ENCODE measurements at places on chromosomes 13 and 19. TPM values are rescaled to one million over a fixed set of nuclear protein-coding genes. Genes with fewer than 3 reads are reported as not detected.

DNA sequence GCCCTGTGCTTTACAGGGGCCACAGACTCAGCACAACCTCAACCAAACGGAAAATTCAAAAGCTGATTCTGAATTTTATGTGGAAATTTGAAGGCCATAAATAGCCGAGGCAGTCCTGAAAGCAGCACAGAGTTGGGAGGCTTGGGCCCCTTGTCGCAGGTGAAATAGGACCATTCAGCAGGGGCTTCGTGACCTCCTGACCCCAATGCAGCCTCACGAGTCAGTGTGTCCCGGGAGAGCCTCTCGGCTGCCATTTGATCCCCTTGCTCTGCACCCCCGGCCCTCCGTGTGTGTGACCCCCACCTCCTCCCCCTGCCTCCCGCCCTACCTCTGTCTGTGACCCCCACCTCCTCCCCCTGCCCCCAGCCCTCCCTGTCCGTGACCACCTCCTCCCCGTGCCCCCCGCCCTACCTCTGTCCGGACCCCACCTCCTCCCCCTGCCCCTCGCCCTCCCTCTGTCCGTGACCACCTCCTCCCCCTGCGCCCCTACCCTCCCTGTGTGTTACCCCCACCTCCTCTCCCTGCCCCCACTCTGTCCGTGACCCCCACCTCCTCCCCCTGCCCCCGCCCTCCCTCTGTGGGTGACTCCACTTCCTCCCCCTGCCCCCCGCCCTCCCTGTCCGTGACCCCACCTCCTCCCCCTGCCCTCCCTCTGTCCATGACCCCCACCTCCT lies 41.7 kb upstream of the TFDP1 start:
- H3K4me1 ChIP-seq: no peaks in the 10 kb centered on the region
- no peak overlapping the region for H3K4me3 ChIP-seq
- H3K27ac ChIP-seq: no peak overlapping the region
- H3K27me3 ChIP-seq: no peaks in the 10 kb centered on the region
- DNase-seq: no peak

DNA sequence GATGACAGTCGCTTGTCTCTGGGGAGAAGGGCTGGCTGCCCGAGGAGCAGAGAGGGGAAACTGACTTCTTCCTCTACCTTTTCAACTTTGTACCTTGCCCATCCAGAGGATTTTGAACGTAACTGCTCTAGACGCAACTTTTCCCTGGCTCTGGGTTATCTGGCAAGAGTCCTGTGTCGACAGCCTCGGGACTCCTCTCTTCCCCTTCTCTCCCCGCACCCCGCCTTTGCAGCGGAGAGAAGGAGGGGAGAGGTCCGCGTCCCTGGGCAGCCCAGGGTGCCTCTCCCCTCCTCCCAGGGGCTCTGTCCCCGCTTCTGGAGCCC lies 574 bp downstream of the SH3GL1 start:
- DNase-seq: peak; percentile 60
- peak overlapping the region; percentile 94 for H3K4me3 ChIP-seq
- no peaks in the 10 kb centered on the region for H3K36me3 ChIP-seq
- peaks cover 57% of the 10 kb centered on the region for H3K4me1 ChIP-seq
- no peaks in the 10 kb centered on the region for H3K27me3 ChIP-seq
- H3K27ac ChIP-seq: peak overlapping the region; percentile 89

DNA sequence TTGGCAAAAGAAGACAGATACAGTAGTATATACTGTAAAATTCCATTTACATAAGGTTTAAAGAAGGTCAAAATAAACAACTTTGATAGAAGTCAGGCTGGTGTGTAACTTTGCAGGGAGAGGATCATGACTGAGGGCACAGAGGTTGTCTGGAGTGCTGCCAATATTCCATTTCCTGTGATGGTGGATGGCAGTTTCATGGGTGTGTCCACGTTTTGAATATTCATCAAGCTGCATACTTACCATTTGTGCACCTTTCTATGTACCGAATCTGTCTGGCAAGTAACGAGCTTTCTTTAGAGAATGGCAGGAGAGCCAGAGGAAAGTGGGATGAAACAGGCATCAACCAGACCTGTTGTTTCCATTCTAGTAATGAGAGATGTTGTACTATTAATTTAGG lies 420.5 kb upstream of the HTR2A start:
- DNase-seq: no peak
- no peaks in the 10 kb centered on the region for H3K36me3 ChIP-seq
- H3K27ac ChIP-seq: no peak overlapping the region
- H3K27me3 ChIP-seq: no peaks in the 10 kb centered on the region
- H3K4me3 ChIP-seq: no peak overlapping the region

GRCh38 chr19:40806423-40807146 lies 7.6 kb downstream of the EGLN2 start:
- no peak overlapping the region for H3K4me3 ChIP-seq
- H3K4me1 ChIP-seq: peaks cover 74% of the 10 kb centered on the region
- peak; percentile 80 for DNase-seq
- no peaks in the 10 kb centered on the region for H3K27me3 ChIP-seq
- peaks cover 30% of the 10 kb centered on the region for H3K36me3 ChIP-seq
- peak overlapping the region; percentile 94 for H3K27ac ChIP-seq

GRCh38 chr19:33781996-33782395 lies 14.7 kb upstream of the KCTD15 start:
- H3K27me3 ChIP-seq: no peaks in the 10 kb centered on the region
- H3K36me3 ChIP-seq: no peaks in the 10 kb centered on the region
- H3K27ac ChIP-seq: no peak overlapping the region
- H3K4me1 ChIP-seq: no peaks in the 10 kb centered on the region
- no peak for DNase-seq
- no peak overlapping the region for H3K4me3 ChIP-seq

- H3K36me3 ChIP-seq: no peaks in the 10 kb centered on the region
- DNase-seq: no peak
- H3K27ac ChIP-seq: no peak overlapping the region
- H3K27me3 ChIP-seq: no peaks in the 10 kb centered on the region
Measured at GRCh38 chr13:80550971-80551441, 210.1 kb upstream of the SPRY2 start.

- H3K27me3 ChIP-seq: no peaks in the 10 kb centered on the region
- H3K27ac ChIP-seq: no peak overlapping the region
- no peaks in the 10 kb centered on the region for H3K4me1 ChIP-seq
- no peaks in the 10 kb centered on the region for H3K36me3 ChIP-seq
- no peak overlapping the region for H3K4me3 ChIP-seq
Measured at GRCh38 chr13:54628383-54628782, 1599.8 kb downstream of the OLFM4 start.

DNA sequence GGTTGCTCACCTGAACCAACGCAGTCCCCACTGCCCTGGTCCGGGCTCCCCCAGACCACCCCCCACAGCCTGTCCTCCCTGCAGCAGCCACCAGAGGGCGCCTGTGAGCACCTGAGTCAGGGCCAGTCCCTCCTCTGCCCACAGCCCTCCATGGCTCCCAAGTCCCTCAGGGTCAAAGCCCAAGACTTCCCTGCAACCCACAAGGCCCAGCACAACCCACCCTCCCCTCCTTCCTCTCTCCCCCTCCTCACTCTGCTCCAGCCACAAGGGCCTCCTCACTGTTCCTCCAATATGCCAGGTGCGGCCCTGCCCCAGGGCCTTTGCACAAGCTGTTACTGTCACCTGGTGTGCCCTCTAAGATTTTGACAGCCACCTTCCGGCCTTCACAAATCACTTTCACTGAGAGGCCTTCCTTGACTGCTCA lies 10.9 kb downstream of the GNA15 start:
- no peaks in the 10 kb centered on the region for H3K4me1 ChIP-seq
- no peak overlapping the region for H3K4me3 ChIP-seq
- no peaks in the 10 kb centered on the region for H3K27me3 ChIP-seq
- no peaks in the 10 kb centered on the region for H3K36me3 ChIP-seq

Gene ZNF799
- 2.5 TPM for total RNA-seq

Gene ANKLE1
- total RNA-seq: 0.42 TPM

Gene EDNRB
- 128 TPM for total RNA-seq
